ENCODE measurements at places on chromosomes 3 and 15.

- no peak for DNase-seq
Measured at GRCh38 chr3:42353631-42354030, 56.8 kb downstream of the LYZL4 start.

- DNase-seq: no peak
Measured at GRCh38 chr3:130854208-130854864, 39.5 kb upstream of the ATP2C1 start.

DNA sequence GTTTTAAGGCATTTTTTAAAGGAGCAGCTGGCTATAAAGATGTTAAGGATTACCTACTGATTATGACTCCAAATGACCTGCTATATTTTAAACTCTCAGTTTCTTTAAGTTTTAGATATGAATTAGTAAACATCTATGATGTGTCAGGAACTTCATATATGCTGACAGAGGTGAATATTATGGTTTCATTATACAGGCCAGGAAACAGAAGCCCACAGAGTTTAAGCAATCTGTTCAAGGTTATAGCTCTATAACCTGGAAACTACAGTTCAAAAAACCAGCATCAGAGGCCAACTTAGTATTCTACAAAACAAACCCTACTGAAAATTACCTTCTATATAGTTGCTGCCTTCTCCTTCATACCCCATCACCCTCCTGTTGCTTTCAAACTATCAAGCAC is 17.4 kb downstream of the PLSCR4 start:
- DNase-seq: no peak

GRCh38 chr3:64342940-64343688 is 117.8 kb upstream of the PRICKLE2 start:
- DNase-seq: no peak

DNA sequence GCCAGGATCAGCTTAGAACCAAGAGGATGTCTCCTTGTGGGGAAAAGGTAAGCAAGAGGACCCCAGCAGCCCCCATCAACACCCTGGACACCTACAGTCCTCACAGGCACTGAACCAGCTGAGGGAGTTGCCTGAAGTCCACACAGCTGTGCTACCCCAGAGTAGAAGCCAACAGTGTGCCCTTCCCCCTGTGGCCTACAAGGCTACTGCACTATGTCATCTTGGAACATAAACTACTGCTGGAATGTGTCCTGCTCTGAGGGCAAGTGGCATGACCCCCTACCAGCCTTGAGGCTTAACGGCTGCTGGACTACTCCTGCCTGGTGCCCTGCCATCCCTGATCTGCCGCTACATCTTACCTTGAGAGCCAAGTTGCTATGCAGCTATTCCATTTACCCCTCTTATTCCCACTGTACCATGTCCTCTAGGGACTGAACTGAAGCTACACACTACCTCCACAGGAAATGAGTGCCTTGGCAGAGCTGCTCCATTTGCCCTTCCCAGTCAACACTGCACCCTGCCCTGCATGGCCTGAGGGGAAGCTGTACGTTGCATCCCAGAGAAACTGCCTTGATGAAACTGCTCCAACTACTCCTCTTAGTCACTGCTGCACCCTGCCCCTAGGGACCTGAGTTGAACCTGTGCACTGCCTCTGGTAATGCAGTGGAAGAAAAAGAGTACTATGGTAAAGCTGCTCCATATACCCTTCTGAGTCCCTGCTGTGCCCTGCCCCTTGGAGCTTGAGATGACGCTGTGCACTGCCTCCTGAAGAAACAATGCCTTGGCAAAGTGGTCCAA is 40.2 kb upstream of the ATP13A5 start:
- no peak for DNase-seq

GRCh38 chr3:136883967-136884720 is 22.1 kb downstream of the NCK1 start:
- no peak for DNase-seq

GRCh38 chr3:196399485-196399945 is 32.7 kb downstream of the UBXN7 start:
- no peak for DNase-seq

DNA sequence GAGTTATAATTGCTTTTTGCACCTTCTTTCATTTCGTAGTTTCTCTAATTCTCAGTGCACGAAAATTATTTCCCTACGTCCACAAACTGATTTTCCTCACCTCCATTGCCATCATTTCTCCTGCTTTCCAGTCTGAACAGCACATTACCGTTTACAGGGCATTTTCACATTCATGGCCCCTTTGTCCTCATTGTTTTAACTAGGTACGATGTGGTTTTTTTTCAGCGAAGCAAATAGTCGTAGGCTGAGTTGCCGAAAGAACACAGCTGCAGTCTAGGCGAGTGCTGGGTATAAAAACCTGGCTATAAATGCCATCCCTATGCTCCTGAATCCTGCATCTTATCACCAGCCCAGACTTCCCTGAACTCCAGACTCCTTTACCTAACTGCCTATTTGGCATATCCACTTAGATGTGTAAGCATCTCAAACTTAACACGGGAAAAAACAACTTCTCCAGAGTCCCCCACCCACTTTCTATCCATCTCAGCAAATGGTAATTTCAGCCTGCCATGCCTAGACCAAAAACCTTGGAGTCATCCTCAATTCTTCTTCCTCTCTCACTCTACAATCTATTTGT is 691 bp upstream of the FSIP1 start:
- DNase-seq: no peak

GRCh38 chr3:11059090-11059798 is 66.7 kb downstream of the SLC6A1 start:
- DNase-seq: peak; percentile 2

GRCh38 chr3:3085782-3086181 is 24.4 kb downstream of the IL5RA start:
- DNase-seq: no peak

Data from NCI-H1930 (cell line).